ENCODE measurements at places on chromosomes 7 and 10.

GRCh38 chr7:142300689-142301088, 42.8 kb upstream of the PRSS58 start:
- no peak for DNase-seq

GRCh38 chr7:121624958-121625357, 228.8 kb upstream of the FAM3C start:
- DNase-seq: no peak

- DNase-seq: no peak
Observed at GRCh38 chr7:96299496-96299895, 22.4 kb downstream of the SLC25A13 start.

DNA sequence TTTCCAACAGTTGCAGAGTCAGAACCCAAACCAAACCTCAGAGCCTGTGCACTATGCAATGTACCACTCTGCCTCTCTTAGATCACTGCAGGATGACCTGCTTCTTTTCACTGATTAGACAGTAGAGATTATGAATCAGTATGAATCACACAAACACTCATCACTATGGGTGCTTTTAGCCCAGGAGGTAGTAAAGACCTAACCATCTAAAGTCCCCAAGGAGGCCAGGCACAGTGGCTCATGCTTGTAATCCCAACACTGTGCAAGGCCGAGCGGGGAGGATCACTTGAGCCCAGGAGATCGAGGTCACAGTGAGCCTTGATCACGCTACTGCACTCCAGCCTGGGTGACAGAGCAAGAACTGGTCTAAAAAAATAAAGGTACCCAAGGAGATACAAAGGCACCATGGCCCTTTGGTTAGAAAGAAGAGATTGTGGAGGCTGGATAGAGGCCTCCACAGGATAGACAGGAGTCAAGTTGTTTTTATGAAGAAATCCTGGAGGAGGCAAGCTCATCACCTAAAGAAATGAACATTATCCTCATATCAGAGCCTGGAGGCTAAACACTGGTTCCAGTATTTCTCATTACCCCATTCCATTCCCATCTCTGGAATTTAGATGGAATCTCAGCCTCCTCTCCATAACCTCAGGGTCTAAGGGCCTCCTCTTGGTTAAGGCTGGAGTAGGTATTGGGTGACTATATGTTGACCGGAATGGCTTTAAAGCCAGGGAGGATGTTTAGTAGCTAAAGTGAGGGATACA, 12.9 kb downstream of the SEC31B start:
- DNase-seq: no peak

- DNase-seq: no peak
Observed at GRCh38 chr7:80175744-80176143, 41.1 kb downstream of the GNAI1 start.

DNA sequence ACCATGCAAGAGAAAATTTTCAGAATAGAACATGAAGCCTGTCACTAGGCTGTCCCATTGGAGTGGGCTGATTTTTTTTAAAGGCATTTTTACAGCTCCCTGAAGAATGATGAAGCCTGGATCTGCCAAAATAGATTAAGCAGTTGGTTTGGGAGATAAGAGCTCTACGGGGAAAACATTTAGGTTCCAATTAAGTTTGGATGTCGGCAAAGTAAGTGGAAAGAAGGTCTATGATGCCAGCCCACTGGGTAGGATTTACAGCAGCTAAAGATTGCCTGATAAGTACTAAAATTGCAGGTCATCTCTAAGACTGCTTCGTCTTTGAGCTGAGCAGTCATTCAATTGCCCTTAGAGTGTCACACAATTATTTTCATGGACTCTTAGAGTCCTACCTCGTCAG, 939.2 kb upstream of the CELF2 start:
- no peak for DNase-seq

GRCh38 chr7:5296611-5297226, 14.0 kb downstream of the SLC29A4 start:
- DNase-seq: no peak

DNA sequence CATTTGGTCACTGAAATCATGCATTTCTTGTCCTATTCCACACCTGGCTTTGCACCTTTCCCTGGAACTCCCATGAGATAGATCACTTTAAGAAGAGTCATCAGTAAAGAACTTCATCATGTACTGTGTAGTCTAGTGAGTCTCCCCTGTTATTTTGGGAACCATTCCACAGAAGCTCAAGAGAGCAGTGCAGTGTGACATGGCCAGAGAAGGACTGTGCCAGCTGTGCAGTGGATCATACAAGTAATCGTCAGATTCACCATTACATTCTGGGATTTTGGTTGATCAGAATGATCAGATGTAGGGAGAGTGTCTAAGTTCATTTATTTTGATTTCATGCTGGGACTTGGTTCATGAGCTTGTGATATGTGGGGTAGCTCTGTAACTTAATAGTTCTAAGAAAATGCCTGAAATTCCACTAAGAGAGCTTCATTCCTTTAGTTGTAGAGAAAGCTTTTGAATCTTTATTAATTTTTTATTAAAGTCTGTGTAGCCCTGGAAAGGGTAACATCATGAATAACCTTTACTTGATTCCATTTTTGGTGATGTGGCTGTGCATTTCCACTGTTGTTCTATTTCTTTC, 166.8 kb downstream of the SUGCT start:
- no peak for DNase-seq

DNA sequence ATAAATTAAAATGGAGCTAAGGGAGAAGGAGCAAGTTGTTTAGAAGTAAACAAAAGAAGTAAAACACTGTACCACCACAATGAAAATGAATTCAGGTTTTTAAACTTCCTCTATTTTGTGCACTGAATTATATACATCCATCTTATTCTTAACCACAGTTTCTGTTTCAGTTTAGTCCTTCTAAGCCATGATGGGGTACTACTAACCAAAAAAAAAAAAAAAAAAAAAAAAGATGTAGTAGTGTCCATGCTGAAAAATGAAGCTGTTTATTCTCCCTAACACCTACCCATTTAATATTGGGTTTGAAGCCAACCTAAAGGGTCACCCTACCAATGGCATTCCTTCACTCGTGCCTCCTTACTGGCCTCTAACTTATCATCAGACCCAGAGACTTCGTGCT, 3.4 kb upstream of the BMPR1A start:
- no peak for DNase-seq

DNA sequence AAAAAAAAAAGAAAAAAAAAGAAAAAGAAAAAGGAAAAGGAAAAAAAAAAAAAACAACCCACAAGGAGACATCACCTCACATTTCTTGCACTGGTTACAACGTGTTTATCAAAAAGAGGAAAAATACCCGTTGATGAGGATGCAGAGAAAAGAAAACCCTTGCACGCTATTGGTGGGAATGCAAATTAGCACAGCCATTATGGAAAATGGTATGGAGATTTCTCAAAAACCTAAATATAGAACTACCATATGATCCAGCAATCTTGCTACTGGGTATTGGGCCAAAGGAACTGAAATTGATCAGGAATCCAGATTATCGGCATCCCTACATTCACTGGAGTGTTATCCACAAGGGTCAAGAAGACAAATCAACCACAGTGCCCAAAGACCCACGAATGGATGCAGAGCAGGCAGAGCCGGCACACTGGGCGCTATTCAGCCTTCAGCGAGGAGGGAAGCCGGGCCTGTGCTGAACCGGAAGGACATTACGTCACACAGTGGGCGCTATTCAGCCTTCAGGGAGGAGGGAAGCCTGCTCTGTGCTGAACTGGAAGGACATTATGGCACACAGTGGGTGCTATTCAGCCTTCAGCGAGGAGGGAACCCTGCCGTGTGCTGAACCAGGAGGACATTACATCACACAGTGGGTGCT, 258.7 kb downstream of the ZMYND11 start:
- DNase-seq: no peak

GRCh38 chr7:129210256-129210988, 14.4 kb upstream of the AHCYL2 start:
- DNase-seq: peak; percentile 20

GRCh38 chr7:137994216-137994615, 7.7 kb downstream of the CREB3L2 start:
- no peak for DNase-seq

GRCh38 chr7:152137476-152138025, 112.1 kb downstream of the GALNT11 start:
- DNase-seq: peak; percentile 25

GRCh38 chr7:50660040-50660829, 95.0 kb upstream of the DDC start:
- no peak for DNase-seq

GRCh38 chr10:129760416-129760815, 203.7 kb downstream of the EBF3 start:
- no peak for DNase-seq

GRCh38 chr7:138091032-138091431, 14.8 kb downstream of the AKR1D1 start:
- no peak for DNase-seq

GRCh38 chr7:26511866-26512265, 220.2 kb downstream of the SNX10 start:
- no peak for DNase-seq

GRCh38 chr10:4083509-4084003, 298.5 kb upstream of the KLF6 start:
- DNase-seq: no peak

DNA sequence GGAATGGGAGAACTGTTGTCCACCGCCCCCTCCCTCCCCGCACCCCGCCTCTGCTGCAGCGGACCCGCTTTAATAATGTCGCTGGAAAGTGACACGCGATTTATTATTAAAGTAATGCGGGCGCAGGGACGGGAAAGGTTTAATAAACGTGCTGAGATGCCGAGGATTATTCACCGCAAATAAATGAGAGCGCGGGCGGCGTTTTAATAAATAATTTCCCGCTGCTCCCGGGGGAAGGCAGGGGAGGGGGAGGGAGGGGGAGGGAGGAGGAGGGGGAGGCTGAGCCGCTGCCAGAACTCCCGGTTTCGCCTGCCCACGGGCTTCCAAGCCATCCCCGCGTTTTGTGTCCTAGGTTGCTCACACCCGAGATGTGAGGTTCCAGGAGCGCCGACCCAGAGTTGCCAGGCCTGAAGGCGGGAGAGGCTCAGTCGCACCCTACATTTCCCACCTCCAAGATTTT, 5.1 kb downstream of the KAZALD1 start:
- no peak for DNase-seq

GRCh38 chr10:102004376-102004775, 51.6 kb downstream of the ARMH3 start:
- no peak for DNase-seq

- DNase-seq: no peak
Observed at GRCh38 chr7:121085922-121086321, 97.4 kb downstream of the CPED1 start.

All from NCI-H1436 (cell line).